ENCODE measurements at places on chromosomes 11 and 22.

GRCh38 chr11:30960387-30960992 lies 374.3 kb upstream of the MPPED2 start:
- DNase-seq: peak; percentile 24

GRCh38 chr11:92489826-92490399 lies 265.3 kb downstream of the FAT3 start:
- DNase-seq: no peak

DNA sequence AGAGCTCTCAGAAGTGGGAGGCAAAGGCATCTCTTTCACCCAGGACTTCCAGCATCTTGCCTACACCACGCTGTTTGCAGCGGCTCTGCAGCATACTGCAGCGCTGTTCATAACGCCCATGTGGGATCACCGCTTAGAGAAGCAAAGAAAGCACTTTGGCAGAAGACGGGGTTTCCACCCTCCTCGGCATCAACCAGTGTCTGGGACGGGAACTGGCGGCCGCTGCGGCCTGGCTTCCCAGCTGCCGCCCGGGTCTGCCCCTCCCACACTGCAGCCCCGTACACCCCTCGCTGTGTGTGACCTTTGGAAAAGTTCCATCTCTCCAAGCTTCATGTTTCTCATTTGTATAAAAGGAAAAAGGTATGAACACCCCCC lies 545 bp upstream of the TIRAP start:
- no peak for DNase-seq

GRCh38 chr22:28711341-28711740 lies 30.3 kb downstream of the CHEK2 start:
- no peak for DNase-seq

GRCh38 chr11:2136209-2136951 lies 2.8 kb downstream of the IGF2 start:
- DNase-seq: no peak

DNA sequence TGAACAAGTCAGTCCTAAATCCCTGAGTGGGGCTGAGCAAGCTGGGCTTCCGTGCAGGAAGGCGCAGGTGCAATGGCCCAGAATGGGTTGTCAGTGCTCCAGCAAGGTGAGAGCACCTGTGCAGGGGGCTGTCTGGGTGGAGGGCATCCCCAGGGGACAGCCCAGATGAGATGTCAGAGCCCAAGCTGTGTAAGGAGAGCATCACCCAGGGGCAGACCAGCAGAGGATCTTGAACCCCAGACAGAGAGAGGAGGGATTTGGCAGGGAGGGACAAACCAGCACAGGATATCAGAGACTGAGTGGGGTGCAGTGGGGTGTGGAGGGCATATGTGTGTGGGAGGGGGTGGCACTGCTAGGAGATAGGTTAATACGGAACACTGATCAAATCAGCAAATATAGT lies 114.9 kb upstream of the TMEM45B start:
- DNase-seq: no peak

DNA sequence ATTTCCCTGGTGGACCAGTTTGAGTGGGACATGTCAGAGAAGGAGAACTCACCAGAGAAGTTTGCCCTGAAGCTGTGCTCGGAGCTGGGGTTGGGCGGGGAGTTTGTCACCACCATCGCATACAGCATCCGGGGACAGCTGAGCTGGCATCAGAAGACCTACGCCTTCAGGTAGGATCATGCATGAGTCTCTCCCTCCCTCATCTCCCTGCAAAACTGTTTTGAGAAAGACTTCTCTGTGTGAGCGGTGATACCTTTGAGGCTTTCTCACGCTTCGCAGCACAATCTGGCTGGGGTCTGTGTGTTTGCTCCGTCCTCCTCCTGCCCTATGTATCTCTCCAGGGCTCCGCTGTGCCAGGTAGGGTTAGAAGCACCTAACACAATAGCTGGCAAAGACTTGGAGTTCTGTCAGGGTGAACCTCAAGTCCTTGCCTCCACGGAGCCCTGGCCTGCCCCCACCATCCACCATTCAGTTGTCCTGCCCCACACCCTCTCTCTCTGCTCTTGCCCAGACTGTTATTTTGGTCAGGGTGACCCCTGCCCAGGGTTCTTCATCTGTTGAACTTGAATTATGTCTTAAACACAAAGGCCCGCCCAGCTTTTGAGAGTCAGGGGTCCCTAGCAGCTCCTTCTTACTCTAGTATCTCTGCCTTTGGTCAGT lies 13.4 kb downstream of the DERL3 start:
- no peak for DNase-seq

- no peak for DNase-seq
Measured at GRCh38 chr22:34476762-34477161, 556.5 kb upstream of the LARGE1 start.

DNA sequence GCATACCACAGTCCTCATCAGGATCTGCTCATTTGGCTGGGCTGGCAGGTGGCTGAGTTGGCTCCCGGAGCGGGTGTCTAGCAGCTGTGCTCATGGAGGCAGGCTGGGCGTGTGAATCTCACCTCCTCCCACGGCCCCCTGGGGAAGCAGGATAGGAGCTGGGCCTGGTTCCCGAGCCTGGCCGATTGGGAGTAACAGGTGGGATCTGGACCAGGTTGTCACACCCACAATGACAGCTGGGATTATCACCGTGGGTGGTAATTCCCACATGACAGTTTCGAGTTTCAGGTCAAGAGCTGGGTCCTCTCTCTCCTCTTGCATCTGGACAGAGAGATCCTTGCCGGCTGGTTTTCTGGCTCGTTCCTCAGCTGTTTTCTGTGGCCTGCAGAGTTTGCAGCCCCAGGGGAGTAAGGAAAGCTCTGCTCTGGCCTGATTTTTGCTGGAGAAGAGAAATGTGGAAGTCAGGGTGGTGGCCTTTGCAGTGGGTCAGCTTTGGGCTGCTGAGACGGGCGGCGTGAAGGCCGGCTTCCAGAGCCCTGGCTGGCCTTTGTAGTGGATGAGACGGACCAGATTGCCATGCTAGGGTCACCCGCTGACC lies 57.0 kb downstream of the BCR start:
- DNase-seq: peak; percentile 78

DNA sequence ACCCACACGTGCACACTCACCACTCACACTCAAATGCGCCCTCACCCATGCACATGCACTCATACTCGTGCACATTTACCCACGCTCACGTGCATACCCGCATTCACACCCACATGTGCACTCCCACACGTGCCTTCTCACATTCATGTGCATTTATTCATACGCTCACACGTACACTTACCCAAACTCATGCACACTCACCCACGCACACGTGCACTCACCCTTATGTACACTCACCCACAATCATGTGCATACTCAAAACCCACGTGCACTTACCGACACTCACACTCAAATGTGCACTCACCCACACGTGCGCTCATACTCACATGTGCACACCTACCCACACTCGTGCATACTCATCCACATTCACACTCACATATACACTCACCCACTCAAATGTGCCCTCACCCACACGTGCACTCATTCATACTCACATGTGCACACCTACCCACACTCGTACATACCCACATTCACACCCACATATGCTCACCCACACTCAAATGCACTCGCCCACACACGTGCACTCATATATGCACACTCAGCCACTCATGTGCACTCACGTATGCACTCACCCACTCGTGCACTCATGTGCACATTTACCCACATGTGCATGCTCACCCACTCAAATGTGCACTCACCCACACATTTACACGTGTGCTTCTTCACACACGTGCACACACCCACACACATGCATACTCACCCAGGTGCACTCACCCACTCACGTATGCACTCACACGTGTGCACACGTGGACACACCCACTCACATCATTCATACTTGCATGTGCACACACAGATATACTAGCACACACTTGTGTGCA lies 84.4 kb downstream of the TRMU start:
- no peak for DNase-seq

DNA sequence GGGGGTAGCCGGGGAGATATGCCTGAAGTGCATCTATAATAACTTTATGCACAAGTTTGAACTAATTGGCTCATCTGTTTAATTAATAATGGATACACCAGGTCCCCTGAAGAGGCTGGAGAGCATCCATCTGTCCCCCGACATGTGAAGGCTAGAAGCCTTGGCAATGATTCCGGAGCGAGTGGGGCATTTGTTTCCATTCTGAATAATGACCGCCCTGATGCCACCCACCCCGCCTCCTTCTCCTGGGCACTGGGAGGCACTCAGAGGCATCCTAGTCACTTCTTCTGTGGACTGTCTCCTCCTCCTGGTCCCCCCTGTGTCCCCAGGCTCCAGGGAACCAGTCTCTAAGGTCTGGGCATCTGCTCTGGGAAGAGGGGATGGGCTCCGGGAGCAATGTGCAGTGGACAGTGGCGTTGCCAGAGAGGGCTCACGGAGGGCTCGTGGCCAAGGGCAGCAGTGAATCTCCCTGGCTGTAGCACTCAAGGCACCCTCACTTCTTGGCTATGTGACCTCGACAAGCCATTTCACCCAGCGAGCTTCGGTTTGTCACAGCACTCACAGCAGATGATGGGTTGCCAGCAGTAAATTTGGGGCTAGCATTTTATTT lies 64.7 kb downstream of the TSPAN18 start:
- DNase-seq: no peak

DNA sequence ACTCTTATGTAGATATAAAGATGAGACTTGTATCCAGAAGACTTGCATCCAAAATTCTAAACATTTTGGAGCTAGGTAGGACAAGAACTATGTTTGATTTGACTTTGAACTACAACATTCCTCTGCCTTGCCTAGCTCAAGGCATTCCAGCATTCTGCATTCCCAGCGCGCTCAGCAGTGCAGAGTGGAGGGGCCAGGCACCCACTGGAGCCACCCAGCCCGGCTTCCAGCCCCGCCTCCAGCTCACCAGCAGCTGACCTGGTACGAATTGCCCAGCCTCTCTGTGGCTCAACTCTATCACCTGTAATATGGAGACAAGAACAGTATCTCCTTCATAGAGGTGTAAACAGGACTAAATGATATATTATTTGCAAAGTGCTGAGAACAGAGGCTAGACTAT lies 28.8 kb downstream of the PRDM10 start:
- no peak for DNase-seq

DNA sequence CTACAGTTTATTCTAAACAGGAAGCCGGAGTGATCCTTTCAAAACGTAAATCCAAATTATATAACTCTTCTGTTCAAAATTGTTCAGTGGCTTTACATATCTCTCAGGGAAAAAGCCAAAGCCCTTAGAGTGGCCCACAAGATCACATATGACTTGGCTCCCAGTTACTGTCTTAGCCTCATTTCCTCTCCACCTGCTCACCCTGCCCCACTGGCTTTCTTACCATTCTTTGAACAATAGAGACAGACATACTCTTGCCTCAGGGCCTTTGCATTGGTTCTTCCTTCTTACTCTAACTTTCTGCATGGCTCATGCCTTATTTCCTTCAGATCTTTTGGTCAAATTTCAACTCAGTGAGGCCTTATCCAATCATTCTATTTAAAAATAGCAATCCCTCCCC lies 52.1 kb downstream of the STIM1 start:
- no peak for DNase-seq

- no peak for DNase-seq
Measured at GRCh38 chr22:50675553-50676179, 3.0 kb downstream of the SHANK3 start.

- DNase-seq: no peak
Measured at GRCh38 chr11:11552529-11553087, 69.2 kb downstream of the GALNT18 start.

DNA sequence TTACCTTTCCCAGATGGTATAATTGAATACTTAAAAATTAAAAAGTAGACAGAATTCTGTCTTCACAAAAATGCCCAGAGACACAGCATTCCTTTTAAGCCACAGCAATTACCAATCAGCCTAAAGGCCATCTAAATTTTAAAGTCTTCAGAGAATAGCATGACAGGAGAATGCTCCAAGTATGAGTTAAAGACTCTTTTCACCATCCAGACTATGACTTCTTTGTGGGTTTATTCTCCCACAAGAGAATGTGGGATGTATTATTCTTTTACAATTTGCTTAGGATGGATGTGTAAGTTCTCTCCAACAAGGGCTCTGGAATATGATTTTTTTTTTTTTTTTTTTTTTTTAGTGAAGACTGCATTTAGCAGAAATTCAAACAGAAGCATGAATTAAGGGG lies 249.9 kb downstream of the TTC28 start:
- DNase-seq: no peak

GRCh38 chr22:20526628-20527355 lies 19.4 kb downstream of the MED15 start:
- peak; percentile 40 for DNase-seq

DNA sequence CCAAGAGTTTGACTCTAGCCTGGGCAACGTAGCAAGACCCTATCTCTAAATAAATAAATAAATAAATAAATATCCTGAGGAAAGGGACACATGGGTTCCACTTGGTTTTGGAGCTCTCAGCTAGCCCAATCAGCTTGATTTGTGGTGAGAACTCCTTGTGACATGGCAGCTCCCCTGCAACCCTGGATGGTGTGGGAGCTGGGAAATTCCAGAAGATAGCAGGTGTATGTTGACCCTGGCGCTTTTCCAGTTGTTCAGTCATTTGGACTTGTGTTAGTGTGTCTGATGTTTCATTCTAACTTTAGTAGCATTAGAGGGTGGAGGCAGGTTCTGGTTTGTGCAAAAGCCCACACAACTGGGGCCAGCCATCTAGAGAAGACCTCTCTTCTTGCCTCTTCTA lies 148.5 kb upstream of the NCAM1 start:
- no peak for DNase-seq

DNA sequence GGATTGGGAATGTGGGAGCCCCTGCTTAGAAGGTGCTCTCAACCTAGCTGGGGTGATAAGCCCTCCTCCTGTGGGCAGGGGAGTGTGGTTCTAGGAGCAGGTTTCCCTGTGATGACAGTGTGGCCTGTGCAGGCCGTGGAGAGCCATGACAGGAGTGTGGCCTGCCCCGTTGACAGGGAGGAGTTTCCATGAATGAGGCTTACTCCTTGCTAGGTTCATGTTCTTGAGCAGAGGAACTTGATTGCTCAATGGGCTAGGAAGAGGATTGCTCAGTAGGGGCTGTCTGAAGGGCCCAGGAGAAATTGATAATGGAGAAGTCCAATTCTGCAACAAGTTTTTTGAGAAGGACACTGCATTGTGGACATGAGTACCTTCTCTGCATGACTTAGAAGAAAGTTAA lies 92.0 kb downstream of the PPP6R3 start:
- DNase-seq: no peak

DNA sequence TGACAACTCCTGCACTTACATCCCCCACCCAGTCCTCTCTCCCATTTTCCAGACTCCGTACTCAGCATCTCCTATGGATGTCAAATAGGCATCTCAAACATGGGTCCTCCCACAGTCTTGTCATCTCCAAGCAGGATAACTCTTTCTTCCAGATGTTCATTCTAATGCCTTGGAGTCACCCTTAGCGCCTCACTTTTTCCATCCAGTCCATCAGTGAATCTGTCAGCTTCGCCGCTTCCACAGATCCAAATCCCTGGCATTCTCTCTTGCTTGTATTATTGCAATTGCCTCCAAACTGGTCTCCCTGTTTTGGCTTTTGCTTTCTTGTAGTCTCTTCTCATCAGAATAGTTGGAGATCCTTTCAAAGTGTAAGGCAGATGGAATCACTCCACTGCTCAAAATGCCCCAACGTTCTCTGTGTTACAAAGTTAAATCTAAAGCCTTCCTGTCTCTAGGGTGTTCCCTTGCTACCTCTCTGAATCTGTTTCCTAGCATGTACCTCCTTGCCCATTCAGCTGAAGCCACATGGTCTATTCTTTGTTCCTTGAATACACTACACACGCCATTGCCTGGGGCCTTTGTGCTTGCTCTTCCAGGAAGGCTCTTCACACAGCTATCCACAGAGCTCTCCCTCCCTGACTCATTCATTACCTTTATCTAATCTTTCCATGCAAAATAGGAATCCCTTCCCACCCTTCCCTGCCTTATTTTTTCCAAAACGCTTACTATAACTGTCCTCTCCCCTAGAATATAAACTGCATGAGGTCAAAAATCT lies 64.8 kb downstream of the UBASH3B start:
- no peak for DNase-seq

Measured in skeletal muscle cell (primary cell).